GOT3 (cell line): ENCODE measurements at places on chromosomes 6 and 20.

DNA sequence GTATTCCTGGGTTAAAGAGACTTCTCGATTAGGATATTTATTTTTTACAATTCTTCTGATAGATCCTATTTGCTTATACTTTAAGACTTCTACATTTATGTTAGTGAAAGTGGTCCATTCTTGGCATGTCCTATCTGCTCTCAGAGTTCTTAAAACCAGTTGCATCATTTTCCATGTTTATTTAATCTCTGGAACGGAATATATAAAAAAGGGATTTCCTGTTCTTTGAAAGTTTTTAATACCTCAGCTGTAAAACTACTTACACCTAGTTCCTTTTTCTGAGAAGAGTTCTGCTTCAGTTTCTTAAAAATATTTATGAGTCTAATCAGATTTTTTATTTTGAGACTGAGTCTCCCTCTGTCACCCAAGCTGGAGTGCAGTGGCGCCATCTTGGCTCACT is 18.0 kb upstream of the MYL9 start:
- DNase-seq = no peak

DNA sequence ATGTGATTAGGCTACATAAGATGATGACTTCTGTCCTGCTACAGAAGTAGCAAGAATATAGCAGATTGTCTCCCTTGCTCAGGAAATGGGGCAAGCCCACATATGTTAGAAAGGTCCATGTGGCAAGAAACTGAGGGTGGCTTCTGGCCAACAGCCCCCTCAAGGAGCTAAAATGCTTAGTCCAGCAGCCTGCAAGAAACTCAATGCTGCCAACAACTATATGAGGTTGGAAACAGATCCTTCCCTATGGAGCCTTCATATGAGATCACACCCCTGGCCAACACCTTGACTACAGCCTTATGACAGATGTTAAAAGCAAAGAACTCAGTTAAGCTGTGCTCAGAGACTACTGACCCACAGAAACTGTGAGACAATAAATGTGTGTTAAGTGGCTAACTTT is 22.1 kb downstream of the PTPRT start:
- no peak for DNase-seq

DNA sequence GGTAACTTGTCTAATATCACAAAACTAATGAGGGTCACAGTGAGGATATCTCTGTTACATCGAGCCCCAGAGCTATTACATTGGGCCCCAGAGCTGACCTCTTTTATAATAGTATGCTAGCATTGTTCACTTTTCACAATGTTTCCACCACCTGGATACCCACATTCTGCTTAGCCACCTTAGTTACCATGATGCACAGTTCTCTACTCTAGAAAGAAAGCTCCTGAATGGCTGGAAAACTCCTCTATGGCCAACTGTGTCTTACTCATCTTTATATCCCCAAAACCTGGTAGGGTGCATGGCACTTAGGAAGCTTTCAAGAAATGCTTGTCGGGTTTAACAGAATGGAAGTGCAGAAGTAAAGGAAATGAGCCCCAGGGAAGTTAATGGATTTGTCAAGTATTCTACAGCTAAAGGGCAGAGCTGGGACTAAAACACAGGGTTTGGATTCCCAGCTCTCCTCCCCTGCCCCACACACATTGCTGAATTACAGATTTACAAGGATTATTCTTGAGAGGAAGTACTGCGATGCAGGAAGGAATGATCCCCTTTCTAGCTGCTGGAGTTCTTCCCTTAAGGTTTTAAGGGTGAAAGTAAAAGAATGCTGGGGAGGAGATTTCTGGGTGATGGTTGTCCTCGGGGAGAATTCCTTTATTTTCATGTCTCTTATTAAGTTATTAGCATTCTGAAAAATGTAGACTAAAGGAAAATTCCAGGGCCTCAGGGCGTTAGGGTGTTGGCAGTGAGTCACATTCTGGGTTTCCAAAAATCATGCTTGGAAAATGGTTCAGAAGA is 16.1 kb upstream of the HINT3 start:
- DNase-seq = no peak

DNA sequence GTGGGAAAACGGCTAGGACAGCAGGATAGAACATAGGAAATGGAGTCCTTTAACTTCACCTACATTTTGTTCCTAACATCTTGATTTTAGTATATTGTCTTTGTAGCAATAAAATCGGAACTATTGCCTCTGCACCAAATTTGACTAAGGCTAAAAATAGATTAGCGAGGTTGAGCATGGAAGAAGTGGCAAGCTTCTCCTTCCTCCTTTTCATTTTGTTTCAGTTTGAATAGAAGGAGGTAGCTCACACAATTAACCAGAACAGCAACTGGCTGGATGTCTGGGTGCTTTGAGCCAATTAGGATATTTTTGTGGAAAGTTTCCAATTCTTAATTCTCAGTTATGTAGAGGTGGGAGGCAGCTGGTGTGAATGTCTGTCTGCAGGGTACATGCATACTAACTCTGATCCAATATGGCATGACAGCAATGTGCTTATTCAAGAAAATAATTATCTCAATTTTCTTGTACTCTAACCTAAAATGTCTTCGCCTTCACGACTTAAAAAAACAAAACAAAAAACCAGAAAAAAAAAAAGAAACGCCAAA is 3.1 kb upstream of the HECA start:
- DNase-seq = no peak

DNA sequence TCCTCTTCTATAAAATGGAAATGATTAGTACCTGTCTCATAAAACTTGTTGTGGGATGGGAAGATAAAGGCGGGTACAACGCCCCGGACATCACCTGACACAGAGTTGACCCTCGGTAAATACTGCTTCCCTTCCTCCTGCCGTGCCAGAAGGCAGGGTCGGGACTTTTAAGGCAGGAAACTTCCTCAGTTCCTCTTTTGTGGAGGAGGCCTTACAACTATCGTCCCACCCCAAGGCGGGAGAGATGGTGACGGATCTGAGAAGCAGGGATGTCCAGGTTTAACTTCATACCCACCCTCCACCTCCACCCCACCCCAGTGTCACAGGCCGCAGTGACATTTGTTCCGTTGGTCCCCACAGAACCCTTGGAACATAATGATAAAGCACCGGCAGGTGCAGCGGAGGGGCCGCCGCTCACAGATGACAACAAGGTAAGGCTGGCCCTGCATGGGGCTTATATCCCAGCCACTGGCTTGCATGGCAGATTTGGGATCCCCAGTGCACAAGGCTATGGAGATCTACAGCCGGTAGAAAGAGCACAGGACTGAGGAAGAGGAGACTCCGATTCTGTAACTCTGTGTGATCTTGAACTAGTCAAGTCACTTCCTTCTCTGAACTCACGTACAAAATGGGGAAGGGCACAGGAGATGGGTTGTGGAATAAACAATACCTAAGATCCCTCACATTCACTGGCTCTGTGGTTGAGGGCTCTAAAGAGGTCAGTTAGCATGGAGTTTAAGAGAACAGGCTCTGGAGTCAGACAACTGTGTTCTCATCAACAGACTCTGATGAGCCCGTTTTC is 764 bp downstream of the DNTTIP1 start:
- DNase-seq = no peak

- DNase-seq = no peak
Measured at GRCh38 chr6:160293844-160294243, 35.2 kb upstream of the SLC22A2 start.

- DNase-seq = no peak
Measured at GRCh38 chr6:57263739-57264138, 41.6 kb upstream of the RAB23 start.

- DNase-seq = no peak
Measured at GRCh38 chr20:8790442-8791074, 278.3 kb upstream of the PLCB4 start.

- DNase-seq = no peak
Measured at GRCh38 chr6:44608175-44608574, 220.7 kb downstream of the CDC5L start.

GRCh38 chr20:38402089-38402488 is 33.0 kb downstream of the SNHG17 start:
- DNase-seq = no peak

DNA sequence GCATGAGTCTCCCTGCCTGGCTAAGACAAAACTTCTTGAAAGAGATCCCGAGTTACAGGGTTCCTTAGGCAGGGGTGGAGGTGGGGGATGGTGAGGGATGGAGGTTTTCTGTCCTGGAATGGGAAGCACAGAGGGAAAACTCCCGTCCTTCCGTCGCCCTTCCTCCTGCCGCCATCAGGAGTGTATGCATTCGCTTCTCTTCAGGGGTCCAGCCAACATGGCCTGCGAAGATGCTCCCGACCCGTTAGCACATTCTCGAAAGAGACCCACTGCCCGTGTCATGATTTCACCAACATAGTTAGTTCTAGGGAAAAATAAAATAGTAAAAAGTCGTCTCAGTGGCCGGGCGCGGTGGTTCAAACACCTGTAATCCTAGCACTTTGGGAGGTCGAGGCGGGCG is 37.1 kb downstream of the KIF25 start:
- DNase-seq = no peak

DNA sequence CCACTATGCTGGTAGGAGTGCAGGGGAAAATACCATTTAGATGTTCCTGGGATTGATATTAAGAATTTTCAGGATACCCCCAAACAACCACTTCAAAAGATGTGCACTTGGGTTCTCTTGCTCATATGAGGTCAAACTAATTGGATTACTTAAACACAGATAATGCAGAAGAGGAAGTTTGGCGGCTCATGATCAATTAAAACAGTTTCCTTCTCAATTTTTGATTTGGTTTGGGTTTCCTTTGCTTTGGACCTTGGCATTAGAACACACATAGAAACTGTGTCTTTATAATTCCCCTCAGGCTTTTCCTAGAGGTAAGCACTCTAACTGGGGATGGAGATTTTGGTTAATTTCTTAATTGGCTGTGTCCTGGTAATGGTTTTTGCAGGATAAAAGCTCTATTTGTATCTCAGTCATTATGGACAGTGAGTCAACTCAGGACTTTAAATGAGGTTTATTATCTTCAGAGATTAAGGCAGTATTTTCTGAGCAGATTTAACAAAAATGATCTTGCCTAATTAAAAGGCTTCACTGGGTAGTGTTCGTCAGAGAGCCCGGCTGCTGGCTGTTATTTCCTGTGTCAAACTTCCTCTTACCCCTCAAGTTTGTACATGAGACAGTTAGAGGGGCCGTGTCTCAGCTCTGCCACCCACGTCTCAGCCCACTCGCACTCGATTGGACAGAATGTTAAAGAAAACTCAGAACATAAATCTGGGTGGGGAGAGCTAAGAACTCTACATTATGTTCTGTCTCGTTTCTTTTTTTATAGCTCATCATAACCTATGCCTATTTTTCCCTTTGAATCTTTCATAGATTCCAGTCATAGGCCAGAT is 50.3 kb upstream of the PREP start:
- DNase-seq = no peak

DNA sequence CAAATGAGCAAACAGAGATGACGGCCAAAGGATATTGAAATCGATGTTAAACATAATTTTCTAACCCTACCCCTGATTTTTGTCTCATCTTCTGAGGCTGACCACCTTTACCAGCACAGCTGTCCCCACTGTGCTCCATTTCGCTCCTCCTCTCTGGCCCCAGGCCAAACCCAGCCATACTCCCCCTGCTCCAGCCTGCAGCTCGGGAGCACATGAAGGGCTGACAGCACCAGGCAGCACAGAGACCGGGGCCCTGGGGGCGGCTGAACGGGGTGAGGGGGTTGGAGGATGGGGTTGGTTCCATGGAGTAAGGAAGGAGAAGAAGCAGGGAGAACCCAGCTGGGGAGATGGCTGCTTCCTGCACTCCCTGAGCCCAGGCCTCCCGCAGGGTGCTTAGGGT is 3.2 kb upstream of the NCR2 start:
- no peak for DNase-seq

DNA sequence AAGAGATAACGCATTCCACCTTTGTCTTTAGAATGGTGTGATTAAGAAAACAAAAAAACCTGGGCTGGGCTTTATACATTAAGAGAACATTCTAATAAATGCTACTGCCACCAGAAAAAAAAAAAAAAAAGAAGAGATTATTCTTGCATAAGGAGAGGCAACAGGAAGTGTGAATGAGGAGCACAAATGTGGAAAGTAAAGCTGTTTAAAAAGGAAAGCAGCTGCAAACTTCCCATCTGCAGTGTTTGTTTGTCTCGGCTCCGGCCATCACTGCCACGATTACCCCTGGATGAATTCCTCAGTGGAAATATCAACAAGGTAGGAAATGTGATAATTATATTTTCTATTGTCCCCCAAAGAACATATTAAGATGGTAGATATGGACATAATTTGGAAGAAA is 223.9 kb downstream of the PHF3 start:
- DNase-seq = no peak
